ENCODE measurements at places on chromosomes 13 and 19.
A peak's percentile ranks its signal among the peaks of the same experiment; 100 is the strongest.

DNA sequence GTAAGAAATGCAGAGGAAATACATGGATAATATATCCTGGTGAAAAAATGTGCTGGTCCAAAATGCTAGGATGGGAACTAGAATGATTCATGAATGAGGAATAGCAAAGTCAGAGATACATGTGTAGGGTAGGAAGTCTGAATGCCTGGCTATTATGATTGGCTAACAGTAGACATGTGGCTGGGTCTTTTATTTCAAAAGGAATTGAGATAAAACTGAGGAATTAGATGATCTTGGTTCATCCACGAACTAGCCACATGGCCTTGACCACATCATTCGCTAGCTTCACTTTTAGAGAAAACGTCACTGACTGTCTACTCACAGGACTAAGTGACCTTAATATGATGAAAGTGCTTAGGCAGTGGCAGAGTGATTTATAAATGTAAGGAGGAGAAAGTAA lies 103.1 kb downstream of the TRPC4 start:
- no peak for DNase-seq

DNA sequence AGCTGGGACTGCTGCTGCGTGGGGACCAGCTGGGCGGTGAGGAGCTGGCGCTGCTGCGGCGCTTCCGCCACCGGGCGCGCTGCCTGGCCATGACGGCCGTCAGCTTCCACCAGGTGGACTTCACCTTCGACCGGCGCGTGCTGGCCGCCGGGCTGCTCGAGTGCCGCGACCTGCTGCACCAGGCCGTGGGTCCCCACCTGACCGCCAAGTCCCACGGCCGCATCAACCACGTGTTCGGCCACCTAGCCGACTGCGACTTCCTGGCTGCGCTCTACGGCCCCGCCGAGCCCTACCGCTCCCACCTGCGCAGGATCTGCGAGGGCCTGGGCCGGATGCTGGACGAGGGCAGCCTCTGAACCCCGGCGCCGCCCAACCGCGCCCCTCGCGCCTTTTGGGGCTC lies 12.8 kb downstream of the TNFAIP8L1 start:
- no peak for DNase-seq

- no peak for DNase-seq
Measured at GRCh38 chr19:39059302-39059701, 24.9 kb upstream of the ACP7 start.

DNA sequence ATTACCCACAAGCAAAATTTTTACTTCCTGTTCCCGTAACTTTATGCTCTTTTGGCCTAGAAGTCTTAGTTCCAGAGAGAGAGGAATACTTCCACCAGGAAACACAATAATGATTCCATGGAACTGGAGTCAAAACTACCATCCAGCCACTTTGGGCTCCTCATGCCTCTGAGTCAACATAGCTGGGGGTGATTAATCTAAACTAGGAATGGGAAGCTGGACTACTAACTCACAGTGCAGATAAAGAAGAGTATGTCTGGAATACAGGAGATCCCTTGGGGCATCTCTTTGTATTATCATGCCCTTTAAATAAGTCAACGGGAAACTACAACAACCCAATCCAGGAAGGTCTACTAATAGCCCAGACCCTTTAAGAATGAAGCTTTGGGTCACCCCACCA lies 8.9 kb upstream of the ELF1 start:
- DNase-seq, result no peak

GRCh38 chr19:42099336-42099925 lies 23.5 kb downstream of the ZNF574 start:
- no peak for DNase-seq

GRCh38 chr13:94311893-94312292 lies 167.6 kb downstream of the DCT start:
- no peak for DNase-seq

DNA sequence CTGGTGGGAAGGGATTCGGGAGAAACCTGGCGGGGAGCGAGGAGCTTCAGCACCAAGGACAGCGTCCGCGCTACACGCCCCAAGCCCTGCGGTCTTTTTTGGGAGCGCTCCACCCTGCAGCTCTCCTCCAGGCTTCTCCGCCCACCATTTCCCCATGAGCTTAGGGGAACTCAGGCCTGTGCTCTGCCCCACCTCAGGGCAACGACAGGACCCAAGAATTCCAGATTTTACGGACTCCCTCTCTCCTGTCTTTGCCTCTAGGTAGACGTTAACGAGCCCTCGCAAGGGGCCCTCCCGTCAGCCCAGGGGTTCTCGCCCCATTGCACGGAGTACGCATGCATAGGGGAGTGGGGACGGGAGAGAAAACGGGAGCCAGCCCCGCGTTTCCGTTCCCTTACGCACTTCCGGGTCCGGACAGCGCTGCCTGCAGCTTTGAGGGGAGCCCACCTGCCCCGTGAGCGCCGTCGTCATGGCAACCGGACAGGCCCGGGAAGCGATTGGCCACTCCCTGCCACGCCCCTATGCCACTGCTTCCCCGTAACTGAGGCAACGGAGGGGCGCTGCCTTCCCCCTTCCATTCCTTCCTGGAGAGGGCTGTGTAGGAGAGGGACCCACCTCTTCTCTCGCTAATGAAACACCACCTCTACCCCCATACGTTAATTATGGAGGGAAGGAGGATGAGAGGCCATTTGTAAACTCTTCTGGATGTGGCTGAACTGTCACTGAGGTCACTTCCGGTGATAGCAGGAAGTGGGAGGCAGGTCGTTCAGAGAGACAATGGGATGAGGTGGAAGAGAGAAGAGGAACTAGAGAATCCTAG lies 20.8 kb downstream of the NOVA2 start:
- peak; percentile 83 for DNase-seq

- DNase-seq, result peak; percentile 27
Measured at GRCh38 chr13:39676315-39676876, 20.9 kb downstream of the COG6 start.

DNA sequence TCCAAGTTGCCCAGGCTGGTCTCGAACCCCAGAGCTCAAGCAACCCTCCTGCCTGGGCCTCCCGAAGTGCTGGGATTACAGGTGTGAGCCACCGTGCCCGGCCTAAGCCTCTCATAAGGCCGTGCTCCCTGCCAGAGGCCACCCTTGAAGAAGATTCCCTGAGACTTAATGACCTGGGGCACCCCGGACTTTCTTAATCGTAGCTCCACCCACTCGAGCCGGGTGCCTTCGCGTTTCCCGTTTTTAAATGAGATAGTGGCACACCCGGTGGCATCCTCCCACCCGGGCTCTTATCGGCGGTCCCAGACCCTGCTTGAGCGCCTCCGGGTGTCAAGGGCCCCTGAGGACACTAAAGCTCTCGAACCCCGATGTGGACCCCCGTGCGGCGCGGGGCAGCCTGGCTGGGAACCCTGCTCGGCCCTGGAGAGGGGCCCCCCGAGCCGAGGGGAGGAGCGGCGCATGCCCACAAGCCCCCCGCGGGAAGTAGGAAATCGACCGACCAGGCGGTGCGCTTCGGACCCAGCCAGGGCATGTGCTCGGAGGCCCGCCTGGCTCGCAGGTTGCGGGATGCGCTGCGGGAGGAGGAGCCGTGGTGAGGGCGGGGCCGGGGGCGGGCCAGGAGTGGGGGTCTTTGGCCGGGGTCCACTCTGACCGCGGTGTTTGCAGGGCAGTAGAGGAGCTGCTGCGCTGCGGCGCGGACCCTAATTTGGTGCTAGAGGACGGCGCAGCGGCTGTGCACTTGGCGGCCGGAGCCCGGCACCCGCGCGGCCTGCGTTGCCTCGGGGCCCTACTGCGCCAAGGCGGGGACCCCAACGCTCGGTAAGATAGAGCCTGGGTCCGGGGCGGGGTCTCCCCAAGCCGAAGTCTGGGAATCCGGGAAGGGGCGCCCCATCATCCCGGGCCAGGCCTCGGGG lies at the start of gene ANKLE1:
Gene ANKLE1 (plus strand): TSS at position 511 of the 914 bp plus-strand sequence. CDS start 20 bp downstream, at position 531.
- DNase-seq, result peak; percentile 56

GRCh38 chr19:17292301-17293074 lies 10.7 kb downstream of the ABHD8 start:
- DNase-seq, result peak; percentile 95

DNA sequence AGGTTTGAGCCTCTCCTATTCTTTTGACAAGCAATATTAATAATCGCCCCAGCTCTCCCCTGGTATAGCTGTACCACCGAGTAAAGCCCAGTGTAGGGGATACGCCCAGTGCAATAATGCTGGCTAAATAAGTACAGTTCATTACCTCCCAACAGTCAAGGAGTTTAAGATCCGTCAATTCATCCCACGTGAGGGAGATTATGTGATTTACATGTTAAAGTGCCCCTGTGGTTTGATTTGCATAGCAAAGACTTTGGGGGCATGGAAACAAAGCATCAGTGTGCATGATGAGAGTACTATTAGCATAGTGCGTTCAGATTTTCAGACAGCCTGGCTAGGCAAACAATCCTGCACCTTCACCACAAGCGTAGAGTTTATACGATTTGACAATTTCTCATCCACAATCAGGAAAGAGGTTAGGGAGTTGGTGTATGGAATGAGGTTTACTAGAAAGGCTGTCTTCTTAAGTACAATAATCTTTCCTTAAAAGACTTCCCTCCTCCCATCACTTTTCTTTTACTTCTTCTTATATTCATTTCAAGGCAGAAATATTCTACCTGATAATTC lies 754.0 kb downstream of the DIAPH3 start:
- DNase-seq, result no peak
